Motor neuron (in vitro differentiated cells): ENCODE measurements at places on chromosomes 11 and 22.

DNA sequence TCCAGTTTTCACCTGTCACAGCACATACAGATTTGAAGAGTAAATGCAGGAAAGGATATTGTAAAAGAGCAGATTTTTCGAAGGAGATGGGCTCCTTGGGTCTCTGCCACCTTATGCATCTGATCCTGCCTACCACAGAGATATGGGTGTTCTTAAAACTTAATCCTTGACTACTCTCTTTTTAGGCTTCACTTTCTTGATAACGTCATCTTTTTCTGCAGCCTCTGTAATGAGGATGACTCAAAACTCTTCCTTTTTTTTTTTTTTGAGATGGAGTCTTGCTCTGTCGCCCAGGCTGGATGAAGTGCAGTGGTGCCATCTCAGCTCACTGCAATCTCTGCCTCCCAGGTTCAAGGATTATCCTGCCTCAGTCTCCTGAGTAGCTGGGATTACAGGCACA, 7.8 kb downstream of the PRR14L start:
- no peak for ATAC-seq

- ATAC-seq = no peak
Measured at GRCh38 chr11:79396001-79396400, 44.8 kb downstream of the TENM4 start.

DNA sequence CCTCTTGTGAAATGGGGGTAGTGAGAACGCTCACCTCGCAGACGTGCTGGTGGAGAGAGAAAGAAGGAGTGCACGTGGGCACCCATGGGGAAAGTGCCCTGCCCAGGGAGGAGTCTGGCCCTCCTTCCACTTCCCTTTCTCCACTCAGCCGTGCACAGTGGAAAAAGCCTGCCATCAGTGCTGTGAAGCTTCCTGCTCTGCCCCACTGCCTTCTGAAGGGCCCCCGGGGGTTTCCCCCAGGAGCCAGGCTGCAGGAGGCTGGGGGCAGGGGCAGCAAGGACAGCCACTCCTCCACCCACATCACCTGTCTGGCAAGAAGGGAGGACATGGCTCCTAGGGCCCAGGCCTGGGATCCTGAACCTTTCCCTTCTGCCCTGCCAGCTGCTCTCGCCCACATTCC, 7.6 kb downstream of the TP53I11 start:
- ATAC-seq = no peak

GRCh38 chr11:18776324-18776723, 15.3 kb downstream of the PTPN5 start:
- ATAC-seq = no peak

- no peak for ATAC-seq
Measured at GRCh38 chr11:61888590-61888989, 2.8 kb downstream of the FADS3 start.

GRCh38 chr11:6229911-6230310, 4.5 kb downstream of the FHIP1B start:
- ATAC-seq = no peak

DNA sequence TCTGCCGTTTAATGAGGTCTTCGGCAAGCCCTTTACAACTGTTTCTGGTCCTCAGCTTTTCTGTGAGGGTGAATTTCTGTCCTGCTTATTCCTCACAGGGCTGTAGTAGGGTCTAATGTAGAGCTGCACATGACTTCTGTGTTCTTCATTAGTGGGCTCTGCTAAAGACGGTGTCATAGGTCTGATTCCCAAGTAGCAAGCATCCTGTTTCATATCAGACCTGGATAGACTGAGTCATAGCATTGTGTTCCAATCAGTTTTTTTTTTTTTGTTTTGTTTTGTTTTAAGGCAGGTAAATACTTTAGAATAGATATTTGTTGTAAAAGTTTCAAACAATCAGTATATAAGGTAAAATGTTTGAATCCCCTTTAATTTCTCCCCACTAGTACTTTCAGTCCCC, 35.4 kb downstream of the BIRC2 start:
- no peak for ATAC-seq

DNA sequence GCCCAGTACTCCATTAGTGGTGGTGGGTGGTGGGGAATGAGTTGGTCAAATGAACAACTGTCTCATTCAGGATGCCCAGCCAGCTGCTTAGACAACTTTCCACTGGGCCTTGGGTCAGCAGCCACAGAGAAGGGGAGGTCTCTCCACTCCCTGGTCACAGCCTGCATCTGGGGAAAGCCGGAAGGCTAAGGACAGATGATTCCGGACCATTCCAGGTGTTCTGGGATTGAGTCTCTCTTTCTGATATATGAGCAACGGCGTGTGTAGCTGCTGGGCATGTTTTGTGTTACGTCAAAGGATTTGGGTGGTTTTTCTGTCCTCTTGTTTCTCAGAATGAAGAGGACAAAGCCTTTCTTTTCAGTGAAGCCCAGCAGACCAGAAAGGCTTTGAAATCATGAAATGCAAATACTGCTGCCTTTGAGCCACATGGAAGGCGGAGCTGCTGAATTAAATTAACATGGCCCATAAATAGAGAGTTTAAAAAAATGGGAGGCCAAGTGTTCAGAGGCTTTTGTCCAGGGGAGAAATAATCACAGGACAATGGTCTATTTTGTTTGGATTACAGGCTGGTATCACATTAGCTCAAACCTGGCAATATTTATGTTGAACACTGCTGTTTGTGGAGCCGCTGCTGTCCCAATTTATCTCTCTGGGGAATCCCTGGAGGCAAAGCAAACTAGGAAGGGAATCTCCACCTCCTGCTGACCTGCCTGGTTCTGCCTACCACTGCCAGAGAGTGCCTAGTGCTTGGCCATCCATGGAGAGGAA, 234.4 kb upstream of the E2F8 start:
- ATAC-seq = peak; percentile 87

GRCh38 chr11:42764936-42765335, 546.9 kb upstream of the API5 start:
- no peak for ATAC-seq

GRCh38 chr11:125279676-125280418, 115.3 kb downstream of the PKNOX2 start:
- no peak for ATAC-seq

- ATAC-seq = peak; percentile 58
Measured at GRCh38 chr11:12066056-12066798, 44.2 kb upstream of the MICAL2 start.

GRCh38 chr11:75233754-75234172, 6.8 kb upstream of the TPBGL start:
- no peak for ATAC-seq

DNA sequence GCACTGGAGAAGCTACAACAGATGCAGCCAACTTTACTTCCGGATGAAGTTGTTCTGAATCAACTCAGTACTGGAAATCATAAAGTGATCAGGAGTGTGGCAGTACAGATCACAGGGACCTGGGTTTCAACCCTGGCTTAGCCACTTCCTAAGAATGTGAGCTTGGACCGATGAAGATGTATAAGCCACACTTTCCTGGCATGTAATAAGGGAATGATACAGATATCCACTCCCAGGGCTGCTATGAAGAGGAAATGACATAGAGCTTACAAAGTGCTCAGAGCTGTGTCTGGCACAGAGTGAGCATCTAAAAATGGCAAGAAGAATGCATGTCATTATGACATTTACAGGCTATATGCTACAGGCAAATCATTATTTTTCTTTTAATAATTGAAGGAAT, 378.7 kb downstream of the NTM start:
- no peak for ATAC-seq

DNA sequence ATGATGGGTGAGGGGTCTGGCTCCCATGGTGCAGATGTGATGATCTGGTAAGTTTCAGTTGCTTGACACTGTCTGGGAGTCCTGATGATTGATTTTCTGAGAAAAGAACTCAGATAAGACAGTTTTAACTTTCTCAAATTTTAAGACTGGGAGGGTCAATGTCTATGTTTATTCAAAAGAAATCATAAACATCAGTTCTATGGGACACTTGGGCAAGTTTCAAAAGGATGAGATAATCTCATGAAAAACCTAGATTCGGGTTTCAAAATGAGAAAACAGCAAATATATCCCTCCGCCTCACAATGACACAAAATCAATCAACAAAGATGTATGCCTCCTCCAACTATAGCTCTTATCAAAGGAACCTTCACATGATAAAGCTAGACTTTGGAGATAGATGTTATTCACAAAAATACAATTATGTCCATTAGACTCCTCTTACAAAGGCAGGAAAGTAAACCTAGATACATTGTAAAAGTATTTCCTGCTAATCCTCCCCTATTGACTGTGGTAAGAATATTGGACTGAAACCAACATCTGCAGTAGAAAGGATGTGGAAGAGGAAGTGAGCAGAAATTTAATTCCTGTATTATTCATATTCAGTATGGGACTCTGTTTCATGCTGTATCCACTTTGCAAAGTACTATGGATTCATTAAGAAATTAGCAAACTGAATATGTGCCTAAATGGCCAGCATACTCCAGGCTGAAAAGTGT, 21.6 kb downstream of the SVIP start:
- peak; percentile 64 for ATAC-seq

GRCh38 chr22:29183971-29184848, 21.5 kb upstream of the EMID1 start:
- peak; percentile 32 for ATAC-seq

DNA sequence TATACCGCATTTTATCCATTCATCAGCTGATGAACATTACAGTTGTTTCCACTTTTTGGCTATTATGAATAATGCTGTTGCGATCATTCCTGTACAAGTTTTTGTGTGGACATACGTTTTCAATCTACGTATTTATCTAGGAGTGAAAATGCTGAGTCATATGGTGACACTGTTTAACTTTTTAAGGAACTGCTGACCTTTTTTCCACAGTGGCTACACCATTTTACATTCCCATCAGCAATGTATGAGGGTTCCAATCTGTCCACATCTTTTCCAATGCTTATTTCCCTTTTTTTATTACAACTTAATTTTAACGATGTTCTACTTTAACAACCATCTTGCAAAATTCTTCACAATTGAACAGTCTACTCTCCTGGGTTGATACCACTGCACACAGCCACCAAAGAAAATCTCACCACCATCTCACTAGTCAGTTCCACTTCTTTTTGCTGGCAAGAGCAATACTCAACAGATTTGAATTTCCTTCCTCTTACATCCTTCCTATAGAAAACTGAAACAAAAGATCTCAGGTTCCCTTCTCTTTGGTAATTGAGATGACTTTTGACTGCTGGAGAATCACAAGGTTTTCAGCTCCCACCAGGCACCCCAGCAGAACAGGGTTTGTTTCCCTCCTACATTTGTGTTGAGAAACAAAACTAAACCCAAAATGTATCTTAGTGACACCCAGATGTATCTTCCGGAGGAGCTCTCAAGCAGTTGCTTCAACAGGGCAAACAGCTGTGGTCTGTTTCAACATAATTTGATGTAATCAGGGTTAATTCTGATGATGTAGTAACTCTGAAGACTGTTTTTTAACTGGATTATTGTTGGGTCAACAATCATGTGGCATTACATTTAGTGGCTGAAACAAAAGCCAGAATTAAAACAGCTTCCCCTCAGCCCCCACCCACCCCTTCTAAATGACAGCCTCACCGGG, 7.0 kb upstream of the GAB2 start:
- ATAC-seq = no peak

GRCh38 chr22:30694171-30694639, 469 bp upstream of the OSBP2 start:
- ATAC-seq = peak; percentile 78

DNA sequence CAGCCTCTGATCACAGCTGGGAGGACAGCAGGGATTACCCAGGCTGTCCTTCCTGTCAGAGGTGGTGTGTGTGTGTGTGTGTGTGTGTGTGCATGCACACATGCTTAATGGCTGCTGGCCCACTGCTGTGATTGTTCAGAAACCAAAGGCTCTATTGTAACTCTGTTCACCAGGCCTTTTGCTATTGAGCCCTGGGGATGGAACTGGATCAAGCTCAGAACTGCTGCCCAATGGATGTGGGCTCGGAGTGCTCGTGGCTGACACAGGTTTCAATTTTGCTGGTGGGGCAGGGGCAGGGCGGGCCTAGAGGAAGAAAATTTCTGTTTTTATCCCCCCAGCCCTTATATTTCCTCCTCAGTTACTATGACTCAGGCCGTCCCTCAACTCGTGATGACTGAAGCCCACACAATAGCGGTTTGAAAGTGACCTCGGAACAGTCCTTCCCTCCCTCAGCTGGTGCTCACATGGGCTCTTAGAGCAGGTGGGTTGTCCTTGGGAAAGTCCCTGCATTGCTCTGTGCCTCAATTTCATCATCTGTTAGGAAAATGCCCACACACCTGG, 359.3 kb downstream of the TENM4 start:
- peak; percentile 55 for ATAC-seq

DNA sequence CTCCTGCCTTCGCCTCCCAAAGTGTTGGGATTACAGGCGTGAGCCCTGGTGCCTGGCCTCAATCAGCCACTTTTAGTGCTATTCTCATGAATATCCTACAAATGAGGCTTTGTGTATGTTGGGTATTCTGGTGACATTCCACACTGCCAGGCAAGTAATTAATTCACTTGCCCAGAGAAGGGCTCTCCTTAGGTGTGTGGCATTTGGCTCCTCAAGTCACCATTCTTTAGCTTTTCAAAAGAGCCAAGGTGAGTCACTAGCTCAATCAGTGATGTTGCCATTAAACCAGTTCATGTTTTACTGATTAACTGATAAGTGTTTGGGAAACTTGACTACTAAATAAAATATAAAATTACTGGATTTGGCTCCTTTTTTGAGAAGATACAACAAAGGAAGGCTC, 52.2 kb downstream of the SLC25A17 start:
- no peak for ATAC-seq

DNA sequence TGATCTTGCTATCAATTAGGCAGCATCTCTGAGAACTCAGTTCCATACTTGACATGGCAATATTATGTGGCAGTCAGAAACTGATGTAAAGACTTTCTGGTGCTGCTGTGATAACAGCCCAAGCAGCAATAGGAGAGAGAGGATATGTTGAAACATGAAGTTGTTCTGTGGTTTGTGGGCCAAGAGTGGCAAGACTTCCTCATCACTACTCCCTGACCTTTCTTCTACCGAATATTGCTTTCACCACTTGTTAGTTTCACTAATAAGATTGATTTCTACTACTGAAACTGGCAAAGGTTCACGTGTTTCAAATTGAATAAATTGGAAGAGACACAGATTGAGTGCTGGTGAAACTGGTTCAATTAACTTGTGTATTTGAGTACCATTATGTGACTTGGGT, 852.6 kb upstream of the RAG2 start:
- no peak for ATAC-seq

- ATAC-seq = no peak
Measured at GRCh38 chr11:65895482-65895981, 4.7 kb downstream of the FOSL1 start.

DNA sequence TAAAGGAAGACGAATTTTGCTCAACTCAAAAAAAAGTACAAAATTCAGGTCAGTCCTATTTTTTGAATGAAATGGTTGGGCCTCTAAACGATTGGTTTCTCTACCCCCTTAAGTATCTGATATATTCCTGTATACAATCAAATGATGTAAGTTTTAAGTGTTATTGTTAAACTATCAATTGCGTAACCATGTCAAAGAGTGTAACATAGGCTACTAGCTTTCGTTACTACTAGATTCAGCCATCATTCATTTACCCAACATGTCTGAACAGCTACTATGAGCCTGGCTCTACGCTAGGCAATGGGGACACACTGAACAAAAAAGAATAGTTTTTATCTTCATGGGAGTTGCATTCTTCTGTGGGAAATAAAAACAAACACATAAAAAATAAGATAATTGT, 3.3 kb downstream of the RAB6A start:
- no peak for ATAC-seq

GRCh38 chr11:68374531-68374930, 62.1 kb downstream of the LRP5 start:
- no peak for ATAC-seq
